ENCODE measurements at places on chromosomes 3 and 15.

DNA sequence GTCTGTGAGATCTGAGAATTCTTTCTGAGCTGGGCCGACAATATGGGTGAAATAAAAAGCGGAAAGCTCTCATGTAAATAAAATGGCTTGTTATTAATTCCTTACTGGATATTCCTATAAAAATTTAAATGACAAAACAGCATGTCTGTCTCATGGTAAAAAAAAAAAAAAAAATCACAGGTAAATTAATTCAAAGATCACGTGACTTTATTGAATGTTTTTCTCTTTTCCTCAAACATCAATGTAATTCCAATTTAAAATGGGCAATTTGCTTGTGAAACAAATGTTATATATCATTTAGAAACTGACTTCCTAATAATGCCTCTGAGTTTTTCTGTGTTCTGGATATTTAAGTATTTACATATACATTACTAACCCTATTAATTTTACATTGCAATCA lies 280.3 kb downstream of the NR2F2 start:
- DNase-seq: no peak

DNA sequence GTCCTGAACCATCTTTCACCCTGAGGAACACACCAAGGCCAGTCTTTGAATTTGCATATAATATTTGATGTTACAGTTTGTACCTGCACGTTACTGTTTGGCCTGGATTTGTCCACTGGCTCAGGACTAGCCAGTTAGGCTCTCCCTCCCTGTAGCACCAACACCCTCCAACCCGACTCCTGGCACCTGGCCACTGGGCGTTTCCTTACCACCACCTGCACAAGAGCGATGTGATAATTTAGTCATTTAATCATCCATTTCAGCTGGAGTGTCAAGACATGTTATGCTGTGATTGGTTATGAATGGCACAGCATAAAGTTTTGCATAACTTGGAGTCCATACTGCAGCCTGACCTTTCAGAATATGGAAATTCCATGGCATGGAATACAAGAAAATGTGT lies 242.4 kb downstream of the KCNMB2 start:
- DNase-seq: no peak

DNA sequence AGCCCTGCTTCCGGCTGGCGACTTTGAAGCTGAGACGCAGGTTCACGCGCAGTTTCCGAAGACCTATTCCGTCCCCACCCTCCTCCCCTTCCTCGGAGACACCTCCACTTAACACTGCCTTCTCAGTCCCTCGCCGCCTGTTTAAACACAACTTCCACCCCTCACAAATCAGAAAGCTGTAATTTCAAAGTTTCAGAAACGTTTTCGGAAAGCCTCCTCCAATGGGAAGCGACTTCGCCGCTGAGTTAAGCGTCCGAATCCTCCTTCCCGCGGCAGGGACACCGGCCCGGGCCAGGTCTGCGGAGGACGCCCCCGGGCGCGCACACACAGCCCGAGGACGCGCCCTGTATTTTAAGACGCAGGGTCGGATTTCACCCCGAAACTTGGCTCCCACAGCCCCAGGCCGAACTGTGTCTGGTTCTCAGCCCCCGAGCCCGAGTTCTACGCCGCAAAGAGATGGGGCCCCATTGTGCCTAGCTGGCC lies 559 bp upstream of the LRRN1 start:
- no peak for DNase-seq

DNA sequence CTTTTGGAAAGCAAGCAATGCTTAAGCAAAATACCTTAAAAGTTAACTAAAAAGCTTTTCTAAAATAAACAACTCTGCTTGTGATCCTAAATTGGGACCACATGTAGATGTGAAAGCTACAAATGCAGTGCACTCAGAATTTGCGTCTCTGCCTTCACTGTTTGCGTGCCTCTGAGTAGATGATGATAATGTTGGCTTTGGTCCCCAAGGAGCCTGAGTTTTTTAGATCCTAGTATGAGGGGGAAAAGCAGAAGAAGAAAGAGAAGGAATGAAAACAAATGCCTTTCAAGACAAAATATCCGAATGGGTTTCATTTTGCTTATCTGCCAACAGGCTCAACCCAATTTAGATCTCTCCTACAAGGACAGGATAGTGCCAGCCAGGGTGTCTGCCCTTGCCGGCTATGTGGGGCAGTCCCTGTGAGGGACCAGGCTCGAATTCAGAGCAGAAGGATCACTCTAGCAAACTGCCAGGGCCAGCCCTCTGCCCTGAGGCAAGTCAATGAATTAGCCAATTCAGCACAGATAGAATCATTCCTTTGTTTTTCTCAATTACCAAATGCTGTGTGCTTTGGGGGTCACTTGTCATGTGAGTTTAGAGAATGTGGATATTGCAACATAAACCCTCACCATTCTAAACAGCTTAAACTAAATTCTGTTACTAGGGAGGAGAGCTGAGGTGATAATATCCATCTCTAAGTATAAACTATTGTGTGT lies 28.5 kb downstream of the SCG5 start:
- no peak for DNase-seq

Data from vagina (tissue), 2 donors.